ENCODE measurements at places on chromosomes 1 and 21.
A peak's percentile ranks its signal among the peaks of the same experiment; 100 is the strongest.

- DNase-seq, result peak; percentile 48
Measured at GRCh38 chr1:45009956-45010854, 919 bp downstream of the HECTD3 start.

GRCh38 chr1:64114012-64114525 lies 89.4 kb upstream of the UBE2U start:
- no peak for DNase-seq

DNA sequence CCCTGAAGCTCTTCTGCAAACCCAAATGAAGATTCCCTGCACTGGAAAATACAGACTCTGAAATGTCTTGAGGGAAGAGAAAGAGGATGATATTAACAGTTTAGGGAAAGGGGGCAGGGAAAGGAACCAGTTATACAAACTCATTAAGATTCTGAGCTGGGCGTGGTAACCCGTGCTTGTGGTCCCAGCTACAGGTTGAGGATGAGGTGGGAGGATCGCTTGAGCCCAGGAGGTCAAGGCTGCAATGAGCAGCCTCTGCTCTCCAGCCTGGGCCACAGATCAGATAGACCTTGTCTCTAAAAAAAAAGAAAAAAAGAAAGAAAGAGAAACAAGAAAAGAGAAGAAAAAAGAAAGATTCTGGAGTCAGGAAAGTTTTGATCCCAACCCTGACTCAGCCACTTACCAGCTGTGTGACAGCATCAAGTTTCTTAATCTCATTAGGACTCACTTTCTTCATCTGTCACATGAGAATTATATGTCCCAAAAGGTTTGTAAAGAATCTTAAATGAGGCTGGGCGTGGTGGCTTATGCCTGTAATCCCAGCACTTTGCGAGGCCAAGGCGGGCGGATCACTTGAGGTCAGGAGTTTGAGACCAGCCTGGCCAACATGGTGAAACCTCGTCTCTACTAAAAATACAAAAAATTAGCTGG lies 53.9 kb downstream of the OPTC start:
- DNase-seq, result no peak

- no peak for DNase-seq
Measured at GRCh38 chr1:113515498-113515897, 125.2 kb downstream of the MAGI3 start.

GRCh38 chr1:114535401-114535800 lies 24.4 kb upstream of the TRIM33 start:
- no peak for DNase-seq
